ENCODE measurements at places on chromosomes 1 and 21. TPM values are rescaled to one million over a fixed set of nuclear protein-coding genes. Genes with fewer than 3 reads are reported as not detected.

The MATN1 gene
- total RNA-seq, result not detected

- DNase-seq, result peak; percentile 29
These were observed 27.1 kb upstream of the DAB1 start for GRCh38 chr1:57450981-57451380.

GRCh38 chr1:244449936-244450508, 1.7 kb downstream of the ADSS2 start:
- no peak for DNase-seq

The KIF14 gene
- total RNA-seq, result 18.2 TPM

Measured in H9 (cell line).